NCI-H1417 treated with DMSO at 0.1 percent for 48 hours (cell line): ENCODE measurements at places on chromosomes 6 and 20.

GRCh38 chr6:53930330-53930729 lies 135.5 kb downstream of the LRRC1 start:
- DNase-seq, result no peak

GRCh38 chr20:49395183-49395582 lies 87.3 kb downstream of the KCNB1 start:
- DNase-seq, result no peak

- no peak for DNase-seq
These were observed 686.7 kb upstream of the MARCKS start for GRCh38 chr6:113170454-113170853.

DNA sequence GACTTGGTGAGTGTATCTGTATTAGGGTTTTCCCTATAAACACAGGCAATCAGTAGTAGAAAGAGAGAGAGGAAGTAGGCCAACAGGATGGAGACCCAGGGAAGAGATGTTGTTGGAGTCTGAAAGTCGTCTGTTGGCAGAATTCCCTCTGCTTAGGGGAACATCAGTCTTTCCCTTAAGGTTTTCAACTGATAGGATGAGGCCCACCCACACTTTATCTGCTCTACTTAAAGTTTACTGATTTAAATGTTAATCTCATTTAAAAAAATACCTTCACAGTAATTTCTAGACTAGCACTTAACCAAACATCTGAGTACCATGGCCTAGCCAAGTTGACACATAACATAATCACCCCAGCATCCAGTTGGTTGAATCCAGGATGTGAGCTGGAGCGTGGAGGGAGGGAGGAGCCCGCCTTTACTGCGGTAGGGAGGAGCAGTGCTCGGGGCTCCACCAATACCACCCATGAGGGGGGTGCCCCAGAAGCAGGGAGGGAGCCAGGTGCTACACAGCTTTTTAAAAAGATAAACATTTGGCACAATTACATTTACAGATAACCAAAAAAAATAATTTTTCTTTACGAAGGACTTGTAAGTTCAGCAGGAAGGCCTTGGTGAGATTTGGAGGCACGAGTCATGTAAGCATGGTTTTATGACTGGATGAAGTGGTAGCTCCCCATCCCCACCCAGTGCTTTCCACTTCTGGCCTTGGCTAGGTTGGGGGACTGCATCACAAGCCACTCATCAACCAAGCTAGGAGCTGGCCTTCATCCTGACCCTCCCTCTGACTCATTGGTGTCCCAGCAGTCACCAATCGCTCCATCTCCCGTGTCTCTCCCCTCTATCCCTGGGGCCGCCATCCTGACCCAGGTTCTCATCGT lies 18.4 kb upstream of the SNX9 start:
- no peak for DNase-seq

DNA sequence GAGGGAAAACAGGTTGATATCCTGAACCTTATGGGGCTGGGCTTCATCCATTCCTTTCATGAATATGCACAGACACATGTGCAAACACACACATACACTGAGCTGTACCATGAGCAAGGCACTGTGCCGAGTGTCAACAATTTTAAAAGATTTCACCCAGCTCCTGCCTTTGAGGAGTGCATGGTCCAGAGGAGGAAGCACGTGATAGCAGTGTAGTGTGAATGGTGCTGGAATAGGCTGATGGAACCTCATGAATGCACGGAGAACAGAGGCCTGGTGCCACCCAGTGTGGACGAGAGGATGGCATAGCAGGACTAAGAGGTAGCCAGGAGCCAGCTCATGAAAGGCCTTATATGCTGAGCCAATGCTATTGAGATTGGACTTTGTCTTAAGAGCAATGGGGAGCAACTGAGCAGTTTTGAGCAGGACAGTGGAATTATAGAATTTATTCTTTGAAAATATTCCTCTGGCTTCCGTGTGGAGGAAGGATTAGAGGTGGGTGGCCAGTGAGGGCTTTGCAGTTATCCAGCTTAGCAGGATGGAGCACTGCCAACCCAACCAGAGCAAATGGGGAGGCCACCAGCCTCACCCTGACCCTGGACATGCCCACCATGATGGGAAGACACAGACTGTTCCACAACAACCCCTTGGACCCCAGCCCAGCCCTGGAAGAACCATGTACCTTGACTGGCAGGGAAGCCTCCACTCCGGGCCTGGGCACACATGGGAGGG lies 84.4 kb downstream of the UNC5CL start:
- no peak for DNase-seq

DNA sequence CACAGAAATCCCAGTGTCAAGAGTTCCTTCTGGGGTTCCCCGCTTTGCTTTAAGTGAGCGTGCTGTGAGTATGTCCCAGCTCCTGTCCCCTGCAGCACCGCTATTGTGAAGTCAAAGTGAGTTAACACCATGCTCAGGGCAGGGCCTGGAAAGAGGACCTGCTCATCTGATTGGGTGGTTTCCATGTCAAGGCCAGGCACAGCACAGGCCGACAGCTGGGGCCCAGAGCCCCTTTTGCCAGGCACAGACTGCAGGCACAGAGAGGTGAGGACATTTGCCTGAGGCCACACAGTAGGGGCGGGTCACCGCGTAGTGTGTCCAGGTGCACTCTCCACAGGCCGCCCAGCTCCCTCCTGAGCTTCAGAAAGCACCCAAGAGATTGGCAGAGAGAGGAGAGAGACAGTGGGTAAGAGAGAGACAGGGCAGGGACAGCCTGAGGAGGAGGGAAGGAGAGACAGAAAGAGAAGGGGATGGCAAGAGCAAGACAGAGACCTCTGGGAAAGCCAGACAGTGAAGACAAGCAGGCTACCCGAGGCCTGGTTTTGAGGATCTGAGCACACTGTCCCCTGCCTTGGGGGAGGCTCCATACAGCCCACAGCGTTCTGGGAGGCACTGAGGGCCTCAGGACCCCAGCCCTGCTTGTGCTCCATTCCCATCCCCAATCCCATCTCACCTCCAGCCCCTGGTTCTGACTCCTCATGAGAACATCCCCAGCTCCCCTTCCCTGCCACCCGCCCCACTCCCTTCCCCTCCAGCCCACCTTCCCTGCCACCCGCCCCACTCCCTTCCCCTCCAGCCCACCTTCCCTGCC lies 6.5 kb upstream of the BPIFB1 start:
- DNase-seq, result no peak

GRCh38 chr6:125728739-125729138 lies 20.7 kb upstream of the HEY2 start:
- DNase-seq, result no peak

- no peak for DNase-seq
These were observed 65.6 kb upstream of the RREB1 start for GRCh38 chr6:7042056-7042653.

- no peak for DNase-seq
These were observed 32.8 kb upstream of the HLA-C start for GRCh38 chr6:31304683-31305082.

DNA sequence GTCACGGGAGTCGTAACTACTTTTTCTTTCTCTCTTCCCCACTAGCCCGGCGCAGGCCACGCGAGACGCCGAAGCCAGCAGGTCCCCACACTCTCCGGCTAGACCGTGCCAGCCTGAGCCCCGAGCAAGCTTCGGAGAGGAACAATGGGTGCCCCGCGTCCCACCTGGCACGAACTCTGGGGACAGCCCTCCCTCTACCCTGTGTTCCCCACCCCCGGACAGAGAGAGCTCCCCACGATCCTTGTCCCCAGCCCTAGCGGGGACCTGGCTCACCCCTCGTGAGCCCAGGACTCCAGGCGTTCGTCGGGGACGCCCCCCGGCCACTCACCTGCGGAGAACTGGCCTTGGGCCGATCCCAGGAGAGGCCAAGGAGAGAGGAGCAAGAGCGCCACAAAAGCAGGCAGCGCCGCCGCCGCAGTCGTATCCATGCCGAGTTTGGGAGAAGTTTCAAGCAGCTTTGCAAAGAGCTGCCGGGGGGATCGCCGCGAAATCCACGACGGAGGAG lies 416 bp downstream of the PTPRK start:
- DNase-seq, result no peak

GRCh38 chr20:50913690-50914375 lies 17.4 kb downstream of the ADNP start:
- DNase-seq, result no peak

GRCh38 chr20:48164566-48165400 lies 379.5 kb upstream of the SULF2 start:
- no peak for DNase-seq

DNA sequence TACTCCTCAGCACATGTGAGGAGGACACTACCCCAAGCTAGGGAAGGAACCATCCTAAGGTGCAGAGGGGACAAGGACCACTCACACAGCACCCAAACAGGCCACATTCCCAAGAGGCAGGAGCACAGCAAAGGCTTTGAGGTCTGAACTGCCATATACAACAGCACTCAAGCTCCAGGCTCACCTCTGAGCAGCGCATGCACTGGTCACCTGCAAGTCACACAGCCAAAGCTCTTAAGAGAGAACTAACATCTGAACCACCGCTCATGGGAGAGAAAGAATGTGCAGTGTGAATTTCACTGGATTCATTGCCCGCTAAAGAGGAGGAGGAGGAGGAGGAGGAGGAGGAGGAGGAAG lies 31.0 kb downstream of the NPEPL1 start:
- no peak for DNase-seq

DNA sequence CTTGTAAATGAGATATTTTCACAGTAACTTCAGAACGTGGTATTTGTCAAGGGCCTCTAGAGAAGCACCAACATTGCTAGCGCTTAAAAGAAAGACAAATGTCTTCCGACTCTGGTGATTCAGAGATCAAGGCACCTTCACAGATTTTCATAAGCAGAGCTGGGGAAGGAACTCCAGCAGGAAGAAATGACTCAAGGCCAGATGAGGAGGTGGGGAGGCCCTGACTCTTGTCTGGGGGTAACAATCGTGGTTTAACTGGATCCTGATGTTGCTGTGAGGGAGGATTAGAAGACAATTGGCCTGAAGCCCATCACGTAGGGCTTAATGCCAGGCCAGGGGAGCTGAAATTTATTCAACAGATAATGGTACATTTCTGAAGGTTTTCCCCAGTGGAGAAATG lies 122.9 kb upstream of the QKI start:
- DNase-seq, result no peak

- no peak for DNase-seq
These were observed 1.4 kb downstream of the SOX12 start for GRCh38 chr20:326645-327185.

DNA sequence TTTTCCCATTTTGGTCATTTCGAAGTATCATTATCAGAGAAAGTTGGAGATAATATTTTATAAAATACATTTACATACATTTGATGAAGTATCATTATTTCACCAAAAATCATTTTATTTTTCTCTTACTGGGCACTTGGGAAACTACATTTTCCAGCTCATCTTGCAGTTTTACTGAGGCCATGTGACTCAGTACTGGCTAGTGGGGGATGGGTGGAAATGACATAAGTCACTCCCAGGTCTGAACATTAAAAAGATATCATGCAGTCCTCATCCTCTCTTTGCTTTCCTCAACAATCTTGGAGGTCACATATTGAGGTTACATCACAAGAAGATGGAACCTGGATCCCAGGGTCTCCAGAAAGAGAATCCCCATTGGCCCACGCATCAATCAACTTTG lies 84.1 kb downstream of the CD24 start:
- DNase-seq, result no peak

GRCh38 chr20:40446888-40447287 lies 242.1 kb downstream of the MAFB start:
- DNase-seq, result no peak

DNA sequence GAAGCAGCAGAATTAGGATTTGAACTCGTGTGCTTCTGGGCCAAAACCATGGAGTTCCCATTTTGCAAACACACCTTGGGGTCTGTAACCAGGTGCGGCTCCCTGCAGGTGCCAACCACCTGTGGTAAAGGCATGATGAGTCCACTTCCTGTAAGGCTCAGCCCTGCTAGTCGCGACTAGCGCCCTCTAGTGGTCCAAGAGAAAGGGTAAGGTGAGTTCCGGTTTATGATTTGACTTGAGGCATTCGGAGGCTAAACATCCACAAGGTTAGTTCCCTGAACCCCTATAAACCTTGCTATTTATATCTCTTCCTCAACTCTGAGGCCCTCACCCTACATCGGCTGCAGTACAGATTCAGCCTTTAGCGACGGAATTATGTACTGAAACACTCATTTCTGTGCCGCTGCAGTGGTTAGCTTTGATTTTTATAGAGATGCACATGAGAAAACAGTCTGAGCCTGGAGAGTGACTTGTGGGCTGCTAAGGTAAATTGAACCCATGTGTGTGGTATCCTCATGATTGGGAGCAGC lies 173.4 kb downstream of the PLCB1 start:
- no peak for DNase-seq

- no peak for DNase-seq
These were observed 249.3 kb downstream of the PRKN start for GRCh38 chr6:162478192-162478671.
